Erythroblast (primary cell): ENCODE measurements at places on chromosomes 2 and 18.

- no peak for DNase-seq
These were observed 1.6 kb upstream of the CCL20 start for GRCh38 chr2:227812001-227812400.

- DNase-seq = no peak
These were observed 5.2 kb downstream of the PFN4 start for GRCh38 chr2:24117902-24118301.

DNA sequence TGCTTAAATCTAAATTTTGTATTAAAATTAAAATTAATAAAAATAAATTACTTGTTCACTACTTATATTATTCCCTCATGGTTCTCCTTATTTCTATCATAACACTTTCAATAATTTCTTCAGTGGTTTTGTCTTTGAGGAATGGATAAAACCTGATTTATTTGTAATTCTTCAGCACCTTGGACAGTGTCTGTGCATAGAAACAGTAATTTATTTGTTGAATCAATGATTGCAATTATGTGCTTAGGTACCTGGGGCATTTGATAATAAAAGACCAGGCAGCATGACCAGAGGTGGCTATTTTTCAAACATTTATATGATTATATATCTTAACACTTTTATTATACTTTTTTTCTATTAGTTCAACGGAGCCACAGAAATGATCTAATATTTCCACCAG, 1062.7 kb downstream of the DSC3 start:
- no peak for DNase-seq

DNA sequence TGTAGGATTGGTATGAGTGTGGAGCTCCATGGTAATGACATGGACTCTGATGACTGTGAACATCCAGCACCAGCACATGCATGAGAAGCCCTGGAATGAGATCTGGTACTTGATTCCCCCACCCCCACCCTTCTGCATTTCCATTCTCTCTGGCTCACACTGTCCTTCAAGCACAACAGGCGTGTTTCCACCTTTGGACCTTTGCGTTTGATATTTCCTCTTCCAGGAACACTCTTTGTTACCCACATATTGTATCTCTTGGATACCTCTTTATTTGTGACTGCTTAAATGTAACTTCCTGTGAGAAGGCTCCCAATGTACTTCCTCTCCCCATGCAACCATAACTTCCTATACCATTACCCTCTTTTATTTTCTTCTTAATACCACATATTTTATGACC, 263.8 kb downstream of the HNMT start:
- DNase-seq = no peak

DNA sequence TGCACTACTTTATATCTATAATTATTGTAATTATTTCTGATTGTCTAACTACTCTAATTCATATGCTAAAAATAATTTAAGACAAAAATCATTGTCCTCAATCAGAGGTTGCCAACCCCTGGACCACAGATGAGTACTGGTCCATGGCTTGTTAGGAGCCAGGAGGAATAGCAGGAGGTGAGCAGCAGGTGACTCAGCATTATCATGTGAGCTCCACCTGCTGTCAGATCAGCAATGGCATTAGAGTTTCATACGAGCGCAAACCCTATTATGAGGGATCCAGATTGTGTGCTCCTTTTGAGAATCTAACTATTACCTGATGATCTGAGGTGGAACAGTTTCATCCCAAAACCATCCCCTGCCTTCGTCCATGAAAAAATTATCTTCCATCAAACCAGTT, 1434.4 kb downstream of the LRP1B start:
- no peak for DNase-seq

DNA sequence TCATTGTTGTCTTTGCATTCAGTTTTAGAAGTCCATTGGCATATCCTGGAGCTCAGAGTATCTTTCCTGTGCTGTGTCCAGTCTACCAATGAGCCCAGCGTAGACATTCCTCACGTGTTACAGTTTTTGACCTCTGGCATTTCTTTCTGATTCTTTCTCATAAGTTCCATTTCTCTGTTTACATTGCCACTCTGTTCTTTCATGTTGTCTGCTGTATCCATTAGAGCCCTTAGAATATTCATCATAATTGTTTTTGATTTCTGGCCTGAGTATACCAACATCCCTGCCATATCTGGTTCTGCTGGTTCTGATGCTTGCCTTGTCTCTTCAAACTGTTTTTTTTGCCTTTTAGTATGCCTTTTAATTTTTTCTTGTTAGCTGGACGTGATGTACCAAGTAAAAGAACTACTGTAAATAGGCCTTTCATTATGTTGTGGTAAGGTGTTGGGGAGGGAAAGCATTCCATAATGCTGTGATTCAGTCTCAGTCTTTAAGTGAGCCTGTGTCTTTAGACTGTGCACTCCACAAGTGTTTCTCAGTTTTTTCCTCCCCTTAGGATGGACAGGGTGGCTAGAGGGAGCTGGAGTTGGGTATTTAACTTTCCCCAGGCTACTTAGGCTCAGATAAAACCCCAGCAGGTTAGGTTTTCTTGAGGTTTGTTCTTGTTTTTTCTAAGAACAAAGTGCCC, 35.6 kb downstream of the CEP192 start:
- no peak for DNase-seq

DNA sequence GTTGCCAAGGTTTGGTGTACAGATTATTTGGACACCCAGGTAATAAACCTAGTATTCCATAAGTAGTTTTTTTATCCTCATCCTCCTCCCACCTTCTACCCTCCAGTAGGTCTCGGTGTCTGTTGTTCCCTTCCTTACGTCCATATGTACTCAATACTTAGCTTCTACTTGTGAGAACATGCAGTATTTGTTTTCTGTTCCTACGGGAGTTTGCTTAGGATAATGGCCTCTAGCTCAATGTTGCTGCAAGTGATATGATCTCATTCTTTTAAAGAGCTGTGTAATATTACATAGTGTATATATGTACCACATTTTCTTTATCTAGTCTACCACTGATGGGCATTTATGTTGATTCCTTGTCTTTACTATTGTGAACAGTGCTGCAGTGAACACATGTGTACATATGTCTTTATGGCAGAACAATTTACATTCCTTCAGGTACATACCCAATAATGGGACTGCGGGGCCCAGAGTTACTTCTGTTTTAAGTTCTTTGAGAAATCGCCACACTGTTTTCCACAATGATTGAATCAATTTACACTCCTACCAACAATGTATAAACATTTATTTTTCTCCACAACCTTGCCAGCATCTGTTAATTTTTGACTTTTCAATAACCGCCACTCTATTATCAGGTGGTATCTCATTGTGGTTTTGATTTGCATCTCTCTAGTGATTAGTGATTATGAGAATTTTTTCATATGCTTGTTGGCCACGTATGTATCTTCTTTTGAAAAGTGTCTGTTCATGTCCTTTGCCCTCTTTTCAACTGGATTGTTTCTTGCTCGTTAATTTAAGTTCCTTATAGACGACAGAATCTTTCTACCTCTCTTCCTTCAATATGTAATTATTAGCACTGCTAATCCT, 88.0 kb downstream of the MEMO1 start:
- DNase-seq = no peak

GRCh38 chr18:13447621-13448334, 229.2 kb downstream of the LDLRAD4 start:
- no peak for DNase-seq

- no peak for DNase-seq
These were observed 150.7 kb upstream of the SLC14A2 start for GRCh38 chr18:45464619-45465018.

DNA sequence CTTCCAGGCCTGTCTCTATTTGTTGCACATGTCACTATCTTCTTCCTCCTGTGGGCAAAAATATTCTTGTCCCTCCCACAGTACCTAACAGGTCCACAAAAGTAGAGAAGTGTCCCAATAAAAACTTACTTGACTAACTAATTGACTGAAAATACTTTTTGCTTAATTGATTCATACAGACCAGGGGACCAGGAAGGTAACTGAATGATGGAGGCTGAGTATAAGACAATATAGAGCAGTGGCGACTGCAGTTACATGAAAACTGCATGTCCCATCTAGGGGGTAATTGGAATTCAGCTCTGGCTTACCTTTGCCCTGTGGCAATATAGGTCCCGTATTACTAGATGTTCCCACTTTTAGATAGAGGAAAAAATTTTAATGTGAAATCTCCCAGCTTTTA, 112.9 kb upstream of the CREB1 start:
- peak; percentile 73 for DNase-seq

DNA sequence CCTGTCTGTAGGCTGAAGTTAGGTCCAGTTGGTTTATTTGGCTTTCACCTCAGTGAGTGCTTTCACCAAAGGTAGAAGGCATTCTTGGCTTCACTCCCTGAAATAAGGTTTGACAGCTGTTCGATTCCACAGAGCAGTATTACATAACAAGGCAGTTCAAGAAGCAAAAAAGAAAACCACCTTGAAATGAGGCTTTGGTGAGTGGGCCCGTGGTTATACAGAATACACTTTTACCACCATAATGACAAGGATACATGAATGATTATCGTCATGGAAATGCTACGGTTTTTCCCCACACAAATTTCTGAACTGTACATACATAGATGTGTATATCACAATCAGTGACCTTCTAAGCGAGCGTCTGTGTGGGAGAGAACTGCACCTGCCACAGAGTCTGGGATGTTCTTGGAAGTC, 80.0 kb upstream of the CHRNA1 start:
- no peak for DNase-seq

- DNase-seq = no peak
These were observed 37.8 kb upstream of the RTTN start for GRCh38 chr18:70243131-70243929.

GRCh38 chr2:174964404-174964803, 40.8 kb downstream of the CHN1 start:
- no peak for DNase-seq

DNA sequence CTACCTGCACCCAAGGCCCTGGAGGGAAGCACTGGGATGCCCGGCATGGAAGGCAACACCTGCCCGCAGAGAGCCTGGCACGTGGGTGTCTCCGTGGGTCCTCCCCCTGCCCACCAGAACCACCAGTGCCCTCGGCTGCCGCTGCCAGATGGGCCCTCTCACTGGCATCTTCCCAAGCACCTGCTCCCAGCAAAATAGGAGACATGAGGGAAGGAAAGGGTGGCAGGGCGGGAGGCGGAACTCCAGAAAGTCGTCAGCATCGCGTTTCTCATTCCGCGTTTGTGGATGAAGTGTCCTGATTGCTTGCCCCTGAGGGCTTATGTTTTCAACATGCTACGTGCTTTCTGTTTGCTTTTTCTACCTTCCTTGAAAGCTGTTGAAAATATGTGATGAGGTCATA, 8.8 kb upstream of the SNTG2 start:
- no peak for DNase-seq

GRCh38 chr2:200042944-200043343, 87.6 kb downstream of the MAIP1 start:
- DNase-seq = no peak

GRCh38 chr2:898319-898718, 52.3 kb upstream of the SNTG2 start:
- DNase-seq = no peak

GRCh38 chr2:197497326-197497725, 2.3 kb downstream of the HSPD1 start:
- peak; percentile 66 for DNase-seq

DNA sequence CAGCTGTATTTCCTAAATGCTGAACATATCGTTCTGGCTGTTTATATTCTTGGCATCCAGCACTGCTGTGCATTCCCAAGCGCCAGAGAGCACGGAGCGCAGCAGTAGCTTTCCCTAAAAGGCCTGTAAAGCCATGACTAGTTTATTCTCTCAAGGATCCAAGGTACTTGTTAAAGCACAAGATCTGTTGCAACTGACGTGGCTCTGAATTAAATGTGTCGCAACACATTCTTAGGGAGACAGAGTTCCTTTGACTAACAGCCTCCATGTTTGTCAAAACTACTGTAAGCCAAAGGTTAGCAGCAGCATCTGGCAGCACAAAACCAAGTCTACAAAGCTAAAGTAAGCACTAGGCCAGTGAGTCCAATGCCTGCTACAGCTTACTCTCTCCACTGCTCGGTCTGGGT, 188.6 kb upstream of the FN1 start:
- no peak for DNase-seq

GRCh38 chr18:32301976-32302743, 112.3 kb downstream of the MEP1B start:
- no peak for DNase-seq

DNA sequence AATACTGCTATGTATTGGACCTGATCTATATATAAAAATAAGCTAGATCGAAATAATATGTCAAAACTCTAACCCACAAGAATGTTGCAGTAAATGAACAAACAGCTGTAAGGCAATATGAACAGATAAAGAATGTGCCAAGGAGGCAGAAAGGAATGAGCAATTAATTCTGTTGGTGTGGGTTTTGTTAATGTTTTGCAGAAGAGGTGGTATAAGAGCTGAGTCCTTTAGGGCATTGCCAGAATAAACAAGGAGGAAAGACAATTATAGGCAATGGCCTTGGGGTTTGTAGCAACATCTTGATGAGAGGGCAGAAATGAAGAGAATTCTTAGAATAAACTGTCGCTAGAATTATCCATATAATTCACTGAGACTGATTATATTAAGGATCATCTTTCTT, 240.9 kb upstream of the GULP1 start:
- no peak for DNase-seq

DNA sequence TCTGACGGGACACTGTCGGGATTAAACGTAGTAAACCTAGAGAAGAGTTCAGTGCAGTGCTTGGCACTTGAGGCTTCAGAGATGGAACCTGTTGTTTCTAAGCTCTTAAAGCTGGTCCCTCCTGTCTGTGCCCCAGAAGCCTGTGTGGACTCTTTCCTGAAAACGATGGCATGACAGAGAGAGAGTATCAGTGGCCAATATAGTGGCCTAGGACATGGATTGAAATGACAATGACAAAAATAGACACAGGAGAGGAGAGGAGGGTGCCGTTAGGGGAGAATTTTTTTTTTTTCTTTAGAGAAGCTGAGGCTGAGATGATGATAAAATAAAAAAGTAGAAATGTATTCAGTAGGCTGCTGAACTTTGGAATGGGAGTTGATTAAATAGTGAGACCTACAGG, 138.0 kb downstream of the GAREM1 start:
- DNase-seq = no peak

- DNase-seq = no peak
These were observed 162.2 kb downstream of the CD226 start for GRCh38 chr18:69785466-69785865.
